ENCODE measurements at places on chromosomes 11 and 22.

DNA sequence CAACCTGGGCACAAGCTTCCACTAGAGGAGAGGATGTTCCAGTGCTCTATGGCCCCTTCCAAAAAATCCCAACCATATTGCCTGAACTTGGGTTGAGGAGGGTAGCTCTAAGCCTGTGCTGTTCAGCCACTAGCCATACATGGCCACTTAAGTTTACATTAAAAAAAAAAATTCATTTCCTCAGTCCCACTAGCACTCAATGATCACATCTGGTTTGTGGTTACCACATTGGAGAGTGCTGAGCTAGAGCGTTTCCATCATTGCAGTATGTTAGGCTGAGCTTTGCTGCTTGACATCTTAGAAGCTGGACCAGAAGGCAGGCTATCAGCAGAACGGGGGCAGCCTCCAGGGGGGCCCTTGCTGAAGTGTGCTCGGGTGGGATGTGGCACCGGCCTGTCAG is 43.5 kb upstream of the CYP2D6 start:
- DNase-seq = no peak

DNA sequence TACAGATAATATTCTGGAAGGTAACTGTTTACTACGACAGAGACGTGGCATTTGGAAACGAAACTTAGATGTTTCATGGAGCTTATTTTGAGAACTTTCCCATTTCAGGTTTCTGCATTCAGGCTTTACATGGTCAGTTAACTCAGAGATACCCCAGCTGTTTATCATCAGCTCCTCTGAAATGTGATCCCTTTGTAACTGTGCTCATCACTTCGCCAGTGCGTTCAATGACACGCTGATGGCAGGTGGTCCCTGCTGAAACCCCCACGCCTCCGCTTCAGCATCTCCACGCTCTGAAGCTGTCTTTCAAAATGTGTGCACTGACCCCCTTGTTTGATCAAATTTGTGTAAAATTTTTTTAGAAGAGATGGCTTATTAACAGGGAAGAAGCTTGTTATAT is 30.5 kb downstream of the ALG12 start:
- no peak for DNase-seq

DNA sequence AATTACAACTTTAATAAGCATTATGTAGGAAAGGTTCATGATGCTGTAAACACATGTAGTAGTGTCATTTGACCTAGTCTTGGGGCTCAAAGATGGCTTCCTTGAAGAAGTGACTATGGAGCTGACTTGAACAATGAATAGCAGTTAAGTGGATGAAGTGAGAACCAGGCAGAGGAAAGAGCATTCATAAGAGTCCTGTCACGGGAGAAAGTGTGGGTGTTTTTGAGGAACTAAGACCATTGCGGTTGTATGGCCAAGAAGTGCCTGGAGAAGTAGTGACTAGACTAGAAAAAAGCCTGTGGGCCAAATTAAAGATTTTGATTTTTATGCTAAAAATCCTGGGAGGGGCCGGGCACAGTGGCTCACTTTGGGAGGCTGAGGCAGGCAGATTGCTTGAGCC is 7.2 kb upstream of the IL18BP start:
- DNase-seq = no peak

- DNase-seq = no peak
These were observed 27.8 kb upstream of the CCDC134 start for GRCh38 chr22:41772645-41773044.
